Psoas muscle (tissue), 8 donors: ENCODE measurements at places on chromosomes 2 and 18. TPM values are rescaled to one million over a fixed set of nuclear protein-coding genes. Genes with fewer than 3 reads are reported as not detected.

The CABYR gene
- polyA plus RNA-seq = 0.21 TPM

The SPEG gene
- 190 TPM for polyA plus RNA-seq

The PLCL1 gene
- polyA plus RNA-seq = 7.5 TPM

The DYNAP gene
- not detected for polyA plus RNA-seq

The NAB1 gene
- polyA plus RNA-seq = 2.6 TPM

The TFPI gene
- 96.0 TPM for polyA plus RNA-seq

The TCF23 gene
- polyA plus RNA-seq = 0.05 TPM

The IL36G gene
- polyA plus RNA-seq = not detected
